OCI-LY7 (cell line): ENCODE measurements at places on chromosomes 12 and 14. TPM values are rescaled to one million over a fixed set of nuclear protein-coding genes. Genes with fewer than 3 reads are reported as not detected.

DNA sequence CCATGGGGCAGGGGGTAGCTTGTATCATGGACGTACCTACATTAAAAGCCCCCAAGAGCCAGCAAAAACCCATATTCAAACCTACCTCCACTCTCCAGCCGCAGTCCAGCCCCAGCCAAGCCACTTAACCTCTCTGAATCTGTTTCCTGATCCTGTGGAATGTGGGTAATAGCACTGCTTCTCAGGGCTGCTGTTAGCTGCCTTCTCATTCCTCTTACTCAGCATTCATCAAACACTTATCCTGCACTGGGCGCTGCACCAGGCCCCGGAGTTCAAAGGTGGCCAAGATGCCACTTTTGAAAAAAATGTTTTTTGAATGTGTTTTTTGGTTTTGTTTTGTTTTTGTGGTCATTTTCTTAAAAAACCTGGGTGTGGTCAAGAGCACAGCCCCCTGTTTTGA lies 237.4 kb downstream of the CHST11 start:
- DNase-seq: no peak

- no peak for DNase-seq
These were observed 114.4 kb upstream of the TMEM233 start for GRCh38 chr12:119479121-119479561.

DNA sequence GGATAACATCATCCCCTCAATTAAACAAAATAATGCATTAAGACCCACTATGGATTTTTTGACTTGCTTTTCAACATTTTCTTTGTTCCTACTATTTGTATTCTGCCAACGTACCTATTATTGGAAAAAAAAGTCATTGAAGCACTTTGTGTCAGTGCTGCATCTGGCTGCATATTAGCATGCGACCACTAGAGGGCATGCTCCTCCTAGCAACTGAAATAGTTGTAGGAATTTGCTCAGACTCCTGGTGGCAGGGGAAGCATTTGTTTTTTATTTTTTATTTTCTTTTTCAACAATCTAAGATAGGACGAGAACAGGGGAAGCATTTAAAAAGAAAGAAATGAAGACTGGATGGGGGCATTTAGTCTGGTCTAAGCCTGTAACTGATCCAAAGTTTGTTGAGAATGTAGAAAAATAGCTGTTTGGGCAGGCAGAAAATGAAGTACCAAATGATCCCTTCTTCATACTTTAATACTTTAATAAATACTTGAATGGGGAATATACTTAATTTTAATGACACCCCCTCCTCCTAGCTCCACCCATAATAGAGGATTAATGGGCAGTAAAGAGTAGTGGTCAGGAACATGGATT lies 14.5 kb upstream of the CLEC4A start:
- DNase-seq: peak; percentile 78

DNA sequence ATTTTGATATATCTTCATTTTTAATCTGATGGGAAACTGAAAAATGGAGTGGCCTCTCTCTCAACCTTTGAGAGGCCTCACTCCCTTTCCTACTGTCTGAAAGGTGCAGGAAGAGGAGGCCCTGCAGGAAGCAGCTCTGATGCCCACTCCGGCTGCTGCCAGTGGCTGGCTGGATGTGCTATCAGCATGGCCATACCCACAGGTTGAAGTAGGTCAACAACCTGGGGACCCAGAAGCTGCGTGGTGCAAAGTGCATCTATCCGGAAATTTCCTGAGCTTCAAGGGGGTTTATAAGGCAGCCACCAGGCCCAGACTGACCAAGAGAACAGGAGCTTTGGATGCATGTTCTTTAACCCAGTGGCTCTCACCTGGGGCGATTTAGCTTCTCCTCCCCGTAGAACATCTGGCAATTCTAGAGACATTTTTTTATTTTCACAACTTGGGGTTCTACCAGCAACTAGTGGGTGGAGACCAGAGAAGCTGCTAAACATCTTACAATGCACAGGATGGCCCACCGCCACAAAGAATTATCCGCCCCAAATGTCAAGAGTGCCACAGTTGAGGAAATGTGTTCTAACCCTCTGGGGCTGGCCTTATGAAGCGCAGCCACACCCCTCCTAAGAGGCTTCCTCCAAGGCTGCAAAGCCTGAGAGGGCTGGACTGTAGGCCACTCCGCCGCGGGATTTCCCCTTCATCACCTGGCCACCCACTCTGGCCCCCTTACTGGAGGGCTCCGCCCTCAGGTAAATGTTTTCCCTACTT lies 8.2 kb upstream of the BATF start:
- no peak for DNase-seq

GRCh38 chr14:56005191-56006053 lies 112.8 kb upstream of the PELI2 start:
- no peak for DNase-seq

GRCh38 chr12:108811411-108812180 lies 45.8 kb downstream of the SSH1 start:
- no peak for DNase-seq

DNA sequence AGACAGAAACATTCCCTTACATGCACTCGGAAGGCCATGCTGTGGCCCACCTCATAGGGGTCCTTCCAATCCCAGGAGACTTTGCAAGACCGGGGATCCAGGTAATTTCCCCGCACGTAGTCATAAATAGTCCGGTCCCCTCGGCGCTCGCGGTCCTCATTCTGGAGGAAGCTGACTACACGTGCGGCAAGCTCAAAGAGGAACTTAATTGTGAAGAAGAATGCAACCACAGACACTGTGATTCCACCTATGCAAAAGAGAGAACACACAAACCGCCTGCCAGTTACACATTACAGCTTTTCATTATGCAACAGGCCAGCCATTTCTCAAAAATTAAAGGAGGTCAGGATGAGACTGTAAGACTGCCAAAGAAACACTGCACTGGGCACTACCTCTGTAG lies 28.4 kb downstream of the AREL1 start:
- peak; percentile 92 for DNase-seq

The SLC25A21 gene
- not detected in 2 replicates for total RNA-seq

The ADCY6 gene
- not detected in 2 replicates for total RNA-seq

The MGAT2 gene
- 70.0 and 71.7 TPM in 2 replicates for total RNA-seq
